ENCODE measurements at places on chromosomes 5 and 9. TPM values are rescaled to one million over a fixed set of nuclear protein-coding genes. Genes with fewer than 3 reads are reported as not detected.
A peak's percentile ranks its signal among the peaks of the same experiment; 100 is the strongest.

DNA sequence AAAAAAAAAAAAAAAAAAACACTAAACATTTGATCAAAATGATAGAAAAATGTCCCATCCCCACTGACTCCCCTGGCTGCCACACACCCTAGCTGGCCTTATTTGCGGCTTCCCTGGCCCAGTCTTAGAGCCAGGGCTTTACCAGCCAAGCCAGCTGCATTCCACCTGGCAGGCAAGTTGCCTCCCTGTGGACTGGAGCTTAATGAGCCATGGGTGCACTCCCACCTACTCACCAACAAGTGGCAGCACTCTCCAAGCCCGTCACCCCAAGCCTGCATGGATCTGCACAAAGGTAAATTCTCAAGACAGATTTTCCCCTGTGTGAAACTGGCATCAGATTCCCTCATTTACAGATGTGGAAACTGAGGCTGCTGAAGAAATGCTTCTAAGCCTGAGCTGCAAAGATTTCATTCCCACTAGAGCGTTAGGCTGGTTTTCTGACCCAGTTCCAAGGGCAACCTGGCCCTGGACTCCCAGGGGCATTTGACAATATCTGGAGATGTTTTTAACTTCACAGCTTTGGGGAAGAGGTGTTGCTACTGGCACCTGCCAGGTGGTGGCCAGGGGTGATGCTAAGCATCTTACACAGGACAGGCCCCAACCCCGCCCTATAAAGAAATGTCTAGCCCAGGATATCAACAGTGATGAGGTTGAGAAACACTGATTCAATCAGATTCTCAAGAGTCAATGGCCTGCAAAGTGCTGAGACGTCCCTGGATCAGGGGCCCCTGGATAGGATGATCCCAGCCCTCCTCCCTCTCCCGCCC is 21.9 kb upstream of the VDAC1 start:
- H3K4me1 ChIP-seq: no peaks in the 10 kb centered on the region
- no peaks in the 10 kb centered on the region for H3K27me3 ChIP-seq
- H3K4me3 ChIP-seq: no peak overlapping the region
- no peaks in the 10 kb centered on the region for H3K36me3 ChIP-seq
- peak; percentile 56 for DNase-seq
- H3K27ac ChIP-seq: no peak overlapping the region

IDNK gene
- 3.3 TPM for total RNA-seq

CAMK2A gene
- not detected for total RNA-seq

PHF24 gene
- total RNA-seq: 0.47 TPM

ERAP2 gene
- total RNA-seq: 2.2 TPM

- DNase-seq: no peak
- no peak overlapping the region for H3K4me3 ChIP-seq
- H3K27ac ChIP-seq: no peak overlapping the region
- H3K4me1 ChIP-seq: no peaks in the 10 kb centered on the region
- no peaks in the 10 kb centered on the region for H3K27me3 ChIP-seq
These were observed 62.1 kb downstream of the SLC44A1 start for GRCh38 chr9:105306351-105307140.

GRCh38 chr5:51039424-51040329 is 343.6 kb upstream of the ISL1 start:
- no peaks in the 10 kb centered on the region for H3K36me3 ChIP-seq
- no peak overlapping the region for H3K27ac ChIP-seq
- H3K4me1 ChIP-seq: no peaks in the 10 kb centered on the region
- H3K27me3 ChIP-seq: no peaks in the 10 kb centered on the region

GRCh38 chr5:125277494-125278154 is 531.2 kb upstream of the ZNF608 start:
- H3K27me3 ChIP-seq: no peaks in the 10 kb centered on the region
- no peak overlapping the region for H3K4me3 ChIP-seq
- no peaks in the 10 kb centered on the region for H3K36me3 ChIP-seq
- H3K4me1 ChIP-seq: peaks cover 29% of the 10 kb centered on the region
- DNase-seq: peak; percentile 72

- no peak for DNase-seq
- H3K27me3 ChIP-seq: peaks cover 14% of the 10 kb centered on the region
- no peaks in the 10 kb centered on the region for H3K4me1 ChIP-seq
- H3K27ac ChIP-seq: no peak overlapping the region
These were observed 93.1 kb downstream of the JAKMIP2 start for GRCh38 chr5:147689426-147689825.

GRCh38 chr5:366541-367357 is 45.2 kb downstream of the AHRR start:
- peaks cover 6% of the 10 kb centered on the region for H3K4me1 ChIP-seq
- H3K27ac ChIP-seq: no peak overlapping the region
- H3K36me3 ChIP-seq: no peaks in the 10 kb centered on the region
- H3K4me3 ChIP-seq: no peak overlapping the region
- no peak for DNase-seq
- no peaks in the 10 kb centered on the region for H3K27me3 ChIP-seq

GRCh38 chr9:130402243-130402642 is 42.5 kb upstream of the ASS1 start:
- no peaks in the 10 kb centered on the region for H3K27me3 ChIP-seq
- no peak overlapping the region for H3K27ac ChIP-seq
- no peak overlapping the region for H3K4me3 ChIP-seq
- no peaks in the 10 kb centered on the region for H3K36me3 ChIP-seq

DNA sequence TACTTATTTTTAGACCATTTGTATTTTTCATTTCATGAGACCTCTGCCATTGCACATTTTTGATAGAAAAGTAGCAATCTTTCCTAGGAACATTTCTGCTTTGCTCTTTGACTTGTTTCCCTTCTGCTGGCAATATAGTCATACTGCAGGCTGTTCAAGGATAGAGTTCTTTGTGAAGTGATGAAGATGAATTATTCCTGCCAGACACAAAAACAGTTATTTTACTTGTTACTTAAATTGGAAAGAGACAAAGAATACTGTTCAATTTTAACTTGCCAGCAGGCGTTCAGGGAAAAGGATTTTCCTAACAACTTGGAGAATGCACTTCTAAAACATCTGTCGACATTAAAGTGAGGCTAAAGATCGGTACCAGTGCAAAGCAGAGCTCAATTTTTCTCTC is 251.7 kb upstream of the ACTBL2 start:
- H3K27me3 ChIP-seq: no peaks in the 10 kb centered on the region
- peaks cover 56% of the 10 kb centered on the region for H3K4me1 ChIP-seq
- H3K36me3 ChIP-seq: no peaks in the 10 kb centered on the region
- peak overlapping the region; percentile 63 for H3K27ac ChIP-seq
- peak overlapping the region; percentile 47 for H3K4me3 ChIP-seq

DNA sequence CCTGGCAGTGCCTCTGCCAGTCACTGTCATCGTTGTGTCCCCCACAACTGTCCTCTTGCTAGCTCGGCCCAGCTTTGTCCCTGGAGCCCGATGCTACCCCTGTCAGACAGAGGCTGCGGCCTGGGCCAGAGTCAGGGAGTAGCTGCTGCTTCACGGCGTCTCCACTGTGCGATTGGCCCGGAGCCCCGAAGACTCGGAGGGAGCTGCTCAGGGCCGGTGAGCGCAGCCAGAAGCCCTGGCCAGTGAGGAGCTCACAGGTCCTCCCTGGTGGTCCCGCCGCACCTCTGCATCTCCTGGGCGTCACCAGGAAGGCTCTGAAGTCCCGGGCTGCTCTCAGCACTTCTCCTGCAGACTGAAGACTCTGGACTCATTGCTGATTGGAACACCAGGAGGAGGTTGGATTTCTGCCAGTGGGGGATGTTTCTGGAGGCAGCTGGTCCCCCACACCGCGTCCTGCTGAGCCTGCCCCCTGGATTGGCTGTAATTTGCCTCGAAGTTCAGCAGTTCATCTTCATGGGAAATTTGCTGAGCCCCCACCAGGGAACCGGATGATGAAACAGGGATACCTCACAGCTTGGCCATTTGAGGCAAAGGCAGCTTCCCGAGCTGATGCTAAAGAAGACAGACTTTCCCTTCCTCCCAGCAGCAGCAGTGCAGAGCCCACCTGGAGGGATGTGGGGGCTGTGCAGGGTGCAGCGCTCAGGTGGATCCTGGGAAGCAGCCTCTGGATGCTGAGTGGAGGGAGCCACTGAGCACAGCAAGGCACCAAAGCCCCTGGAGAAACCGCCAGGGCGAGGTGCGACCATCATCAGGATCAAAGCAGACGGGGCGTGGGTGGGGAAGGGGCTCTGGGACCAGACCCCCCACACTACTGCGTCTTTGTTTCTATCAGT is 45.6 kb downstream of the USP20 start:
- no peak for DNase-seq
- H3K27me3 ChIP-seq: no peaks in the 10 kb centered on the region
- no peak overlapping the region for H3K4me3 ChIP-seq

GRCh38 chr5:135955525-135955924 is 742 bp upstream of the LECT2 start:
- H3K27ac ChIP-seq: no peak overlapping the region
- H3K4me3 ChIP-seq: no peak overlapping the region
- no peak for DNase-seq
- peaks cover 12% of the 10 kb centered on the region for H3K27me3 ChIP-seq
- H3K36me3 ChIP-seq: no peaks in the 10 kb centered on the region
- no peaks in the 10 kb centered on the region for H3K4me1 ChIP-seq
